ENCODE measurements at places on chromosomes 1 and 21.
A peak's percentile ranks its signal among the peaks of the same experiment; 100 is the strongest.

GRCh38 chr1:87497380-87498203 is 168.9 kb downstream of the LMO4 start:
- DNase-seq, result no peak

DNA sequence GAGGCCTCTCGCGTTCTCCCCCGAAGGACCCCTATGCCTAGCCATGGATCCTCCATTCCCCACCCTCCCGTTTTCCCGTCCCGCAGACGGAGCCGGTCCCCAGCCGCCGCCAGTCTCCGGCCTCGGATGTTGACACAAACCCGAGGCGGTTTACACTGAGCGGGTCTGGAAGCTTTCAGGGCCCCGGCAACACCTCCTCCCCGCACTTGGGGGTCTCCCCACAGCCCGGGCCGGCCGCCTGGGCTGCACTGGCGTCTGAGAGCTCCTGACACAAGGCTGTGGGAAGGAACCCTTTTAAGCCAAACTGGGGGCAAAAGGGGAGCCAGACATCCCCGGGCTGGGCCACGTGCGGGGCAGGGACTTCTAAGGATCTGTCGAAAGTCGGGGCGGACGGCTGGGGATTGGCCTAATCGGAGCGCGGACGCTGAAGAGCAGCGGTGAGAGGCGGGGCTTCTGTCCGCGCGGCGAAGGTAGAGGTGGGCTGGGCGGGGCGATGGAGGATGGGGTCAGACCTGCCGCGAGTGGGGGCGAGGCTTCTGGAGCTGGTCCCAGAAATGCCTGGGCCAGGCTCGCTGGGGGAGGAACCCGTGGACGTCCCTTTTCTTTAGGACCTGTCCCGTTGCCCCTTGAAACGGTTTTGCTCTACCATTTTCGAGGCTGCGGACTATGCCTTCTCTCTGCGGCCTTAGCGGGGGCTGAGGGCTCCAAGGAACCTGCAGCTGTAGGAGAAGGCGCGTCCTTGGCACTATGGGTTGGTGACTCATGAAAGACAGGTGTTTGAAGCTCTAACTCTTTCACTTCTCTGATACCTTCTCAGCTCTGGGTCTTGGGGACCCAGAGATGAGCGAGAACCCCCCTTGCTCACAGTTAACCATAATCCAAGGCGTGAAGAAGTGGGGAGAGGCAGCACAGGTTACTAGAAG is 1.2 kb upstream of the HPCAL4 start:
- no peak for DNase-seq

DNA sequence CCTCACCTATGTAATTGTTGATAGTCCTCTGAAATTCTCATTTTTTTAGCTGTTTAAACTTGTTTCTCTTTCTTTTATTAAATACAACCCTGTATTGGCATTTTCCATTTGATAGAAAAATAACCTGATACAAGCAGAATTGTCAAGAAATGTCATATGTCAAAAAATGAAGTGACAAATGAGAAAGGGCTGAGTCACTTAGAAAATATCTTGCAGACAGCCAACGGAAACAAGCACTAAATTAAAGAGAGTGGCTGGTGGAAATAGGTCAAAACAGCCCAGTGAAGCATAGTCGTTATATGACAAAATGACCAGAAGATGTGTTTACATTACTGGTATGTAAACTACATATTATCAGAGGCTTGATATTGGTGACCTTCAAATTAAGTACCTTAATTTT is 484.4 kb downstream of the PLA2G4A start:
- no peak for DNase-seq

- DNase-seq, result no peak
These were observed 79.6 kb upstream of the SLFNL1 start for GRCh38 chr1:41101076-41101475.

DNA sequence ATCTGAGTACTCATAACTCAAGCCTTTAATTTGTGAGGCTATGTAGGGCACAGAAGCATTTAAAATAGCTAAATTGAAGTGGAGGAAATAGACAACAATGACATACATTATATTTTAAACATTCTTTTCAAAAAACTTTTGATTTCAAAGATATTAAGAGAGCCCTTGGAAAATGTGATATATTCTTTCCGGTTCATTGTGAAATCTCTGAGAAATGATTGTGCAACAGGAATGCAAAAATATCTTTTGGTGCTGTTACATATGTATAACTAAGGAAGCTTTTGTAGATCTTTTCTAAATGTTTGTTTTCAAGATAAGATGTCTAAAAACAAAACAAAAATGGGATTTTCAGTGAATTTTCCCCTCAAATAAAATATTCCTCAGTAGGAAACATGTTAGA is 185.2 kb downstream of the LEPR start:
- no peak for DNase-seq

GRCh38 chr21:39385299-39386145 is 36.6 kb upstream of the HMGN1 start:
- DNase-seq, result peak; percentile 68

GRCh38 chr1:99396389-99396788 is 132.1 kb downstream of the PLPPR4 start:
- DNase-seq, result no peak

DNA sequence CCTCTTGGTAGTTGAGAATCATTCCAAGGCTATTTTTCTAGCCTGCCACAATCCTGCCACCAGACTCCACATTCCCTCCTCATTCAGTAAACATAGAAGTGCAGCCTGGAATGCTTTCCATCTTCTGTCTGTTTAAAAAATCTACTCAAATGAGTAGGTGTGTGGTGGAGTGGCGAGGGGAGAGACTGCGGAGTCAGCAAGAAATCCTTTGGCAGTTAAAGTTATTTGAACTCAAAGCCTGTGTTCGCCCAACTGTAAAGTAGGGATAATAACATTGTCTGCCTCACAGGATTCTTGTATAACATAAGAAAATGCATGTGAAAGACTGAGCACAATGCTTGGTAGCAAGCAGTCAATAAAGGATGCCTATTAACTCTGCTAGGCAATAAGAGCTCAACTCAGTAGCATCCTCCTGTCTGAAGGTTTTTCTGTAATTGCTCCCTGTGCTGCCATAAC is 22.2 kb upstream of the DPT start:
- no peak for DNase-seq

GRCh38 chr1:22553991-22554522 is 9.2 kb upstream of the EPHA8 start:
- DNase-seq, result no peak

DNA sequence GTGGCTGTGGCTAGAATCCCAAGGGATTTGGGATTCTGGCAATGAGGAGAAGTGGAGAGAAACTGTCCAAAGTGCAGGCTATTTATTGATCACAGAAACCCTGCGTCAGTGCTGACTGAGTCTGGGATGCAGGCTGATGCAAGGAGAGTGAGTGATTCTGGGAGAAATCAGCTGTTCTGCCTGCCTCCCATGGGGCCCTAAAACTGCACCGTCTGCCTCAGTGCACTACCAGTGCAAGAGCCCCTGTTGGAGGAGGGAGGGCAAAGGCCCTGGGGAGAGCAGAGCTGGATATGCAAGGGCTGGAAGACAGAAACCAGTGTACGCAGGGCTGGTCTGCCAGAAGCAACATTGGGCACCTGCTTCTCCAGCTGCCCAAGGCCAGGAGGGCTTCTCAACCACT is 42.6 kb downstream of the C1orf198 start:
- DNase-seq, result no peak

GRCh38 chr1:13967707-13968106 is 267.7 kb downstream of the PRDM2 start:
- DNase-seq, result no peak

DNA sequence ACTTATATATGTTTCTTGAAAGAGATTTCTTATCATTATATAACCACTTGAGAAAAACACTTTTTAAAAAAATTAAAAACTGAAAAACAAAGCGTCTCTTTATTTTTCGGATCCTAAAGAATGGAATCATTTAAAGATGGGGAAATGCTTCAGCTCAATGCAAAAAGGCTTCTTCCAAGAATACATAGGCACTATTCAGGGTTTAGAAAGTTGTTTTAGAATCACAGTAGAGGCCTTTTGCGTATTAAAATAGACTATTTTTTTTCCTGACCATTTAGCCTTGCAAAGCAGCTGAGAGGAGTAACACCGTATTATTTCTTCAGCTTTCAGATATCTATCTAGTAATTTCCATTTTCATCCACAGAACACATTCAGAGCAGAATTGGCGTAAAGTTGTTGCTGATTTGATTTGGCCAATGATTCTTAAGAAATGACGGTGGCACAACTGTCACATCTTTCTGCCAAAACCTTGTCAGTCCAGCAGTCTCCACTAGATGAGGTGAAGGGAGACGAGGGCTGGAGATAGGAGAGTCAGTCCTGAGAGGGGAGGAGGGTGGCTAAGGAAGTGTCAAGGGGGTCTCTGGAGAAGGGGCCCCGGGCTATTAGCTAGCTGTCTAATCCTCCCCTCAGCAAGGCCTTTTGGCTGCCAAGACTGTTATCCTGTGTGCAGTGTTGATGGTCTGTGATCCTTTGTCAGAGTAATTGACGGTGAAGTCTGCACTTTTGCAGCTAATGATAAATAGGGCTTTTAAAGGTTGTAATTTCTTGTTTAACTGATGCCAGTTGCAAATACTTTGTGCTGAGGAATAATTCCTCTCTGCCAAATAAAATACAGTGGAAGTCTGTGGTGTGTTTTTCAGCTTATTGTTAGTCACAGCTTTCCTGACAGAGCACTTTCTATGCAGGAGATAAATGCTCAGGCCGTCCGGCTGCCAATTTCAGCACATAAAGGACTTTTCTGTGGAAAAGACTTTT is 34.7 kb downstream of the PRRX1 start:
- no peak for DNase-seq

GRCh38 chr1:155974208-155975115 is 3.9 kb downstream of the ARHGEF2 start:
- no peak for DNase-seq

GRCh38 chr1:28811766-28812668 is at the start of gene OPRD1:
OPRD1 (plus strand) TSS chr1:28812170; CDS start chr1:28812384, 214 bp downstream.
- no peak for DNase-seq

GRCh38 chr1:235734335-235734734 is 84.8 kb upstream of the GNG4 start:
- peak; percentile 5 for DNase-seq
